ENCODE measurements at places on chromosomes 5 and 9. TPM values are rescaled to one million over a fixed set of nuclear protein-coding genes. Genes with fewer than 3 reads are reported as not detected.

GRCh38 chr9:126624912-126625311 is 11.2 kb downstream of the LMX1B start:
- peaks cover 43% of the 10 kb centered on the region for H3K27me3 ChIP-seq
- H3K27ac ChIP-seq, result no peak overlapping the region
- no peak for DNase-seq
- H3K4me3 ChIP-seq, result no peak overlapping the region
- no peaks in the 10 kb centered on the region for H3K36me3 ChIP-seq

DNA sequence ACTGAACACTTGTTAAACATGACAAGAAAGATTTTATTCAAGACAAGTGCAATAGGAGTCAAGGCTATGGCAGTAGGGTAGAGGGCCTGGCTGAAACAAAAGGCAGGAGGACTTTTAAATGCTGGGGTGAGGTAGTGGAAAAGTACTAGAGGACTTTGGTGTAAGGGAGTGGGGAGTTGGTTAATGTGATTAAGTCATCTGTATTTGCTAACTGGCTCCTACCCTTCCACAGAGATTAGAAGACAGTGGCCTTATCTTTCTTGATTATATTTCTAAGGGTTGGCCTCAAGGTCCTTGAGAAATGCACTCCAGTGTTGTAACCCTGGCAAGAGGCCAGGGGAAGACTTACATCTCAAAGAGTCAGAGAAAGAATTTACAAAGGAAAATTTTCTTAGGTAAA is 160.2 kb upstream of the FTMT start:
- no peak overlapping the region for H3K4me3 ChIP-seq
- no peaks in the 10 kb centered on the region for H3K36me3 ChIP-seq
- no peak overlapping the region for H3K27ac ChIP-seq
- H3K27me3 ChIP-seq, result no peaks in the 10 kb centered on the region

- no peaks in the 10 kb centered on the region for H3K4me1 ChIP-seq
- DNase-seq, result no peak
- no peaks in the 10 kb centered on the region for H3K36me3 ChIP-seq
- H3K4me3 ChIP-seq, result no peak overlapping the region
- H3K27me3 ChIP-seq, result no peaks in the 10 kb centered on the region
Measured at GRCh38 chr5:115461506-115462290, 82.9 kb downstream of the FEM1C start.

- H3K36me3 ChIP-seq, result peaks cover 64% of the 10 kb centered on the region
- no peak overlapping the region for H3K4me3 ChIP-seq
- DNase-seq, result no peak
- H3K27ac ChIP-seq, result no peak overlapping the region
- no peaks in the 10 kb centered on the region for H3K27me3 ChIP-seq
- no peaks in the 10 kb centered on the region for H3K4me1 ChIP-seq
Measured at GRCh38 chr9:2060424-2060823, 45.3 kb downstream of the SMARCA2 start.

DNA sequence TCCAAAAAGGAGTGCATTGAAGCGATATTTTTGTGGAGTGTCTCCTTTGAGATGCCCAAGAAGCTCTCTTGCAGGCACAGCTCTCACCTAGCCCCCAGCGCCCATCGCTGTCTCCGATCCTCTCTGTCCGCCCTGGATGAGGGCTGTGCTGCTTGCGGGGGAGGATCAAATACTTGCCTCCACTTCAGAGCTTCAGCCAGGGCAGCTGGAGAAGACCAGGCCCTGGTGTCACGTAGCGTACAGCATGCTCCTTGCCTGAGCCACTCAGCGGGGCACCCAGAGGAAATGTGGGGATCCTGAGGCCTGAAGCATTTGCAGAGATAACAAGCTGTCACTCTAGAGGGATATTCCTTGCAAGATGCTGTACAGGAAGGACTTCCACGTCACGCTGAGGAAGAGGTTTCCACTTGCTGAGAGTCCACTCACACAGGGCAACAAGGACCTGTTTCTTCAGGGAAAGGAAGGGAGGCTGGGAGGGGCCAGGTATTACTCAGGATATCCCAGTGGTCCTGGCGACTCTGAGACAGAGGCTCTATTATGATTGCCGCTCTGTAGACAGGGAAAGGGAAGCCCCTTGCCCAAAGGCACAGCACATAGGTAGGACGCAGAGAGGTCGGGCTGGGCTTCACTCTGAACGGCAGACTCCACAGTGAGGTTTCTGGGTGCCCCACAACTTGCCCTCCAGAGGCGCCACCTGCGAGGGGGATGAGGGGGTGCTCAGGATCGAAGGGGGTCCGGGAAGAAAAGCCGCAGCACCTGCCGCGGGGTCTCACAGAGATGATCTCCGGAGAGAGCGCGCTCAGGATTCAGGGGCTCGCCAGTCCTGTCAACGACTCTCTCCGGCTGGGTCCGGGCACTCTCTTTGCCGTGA is 64.0 kb downstream of the CRB2 start:
- no peaks in the 10 kb centered on the region for H3K4me1 ChIP-seq
- H3K36me3 ChIP-seq, result no peaks in the 10 kb centered on the region
- H3K4me3 ChIP-seq, result no peak overlapping the region

GRCh38 chr9:117218951-117219350 is 195.9 kb downstream of the ASTN2 start:
- H3K36me3 ChIP-seq, result no peaks in the 10 kb centered on the region
- no peak for DNase-seq
- H3K27me3 ChIP-seq, result no peaks in the 10 kb centered on the region
- no peak overlapping the region for H3K27ac ChIP-seq

DNA sequence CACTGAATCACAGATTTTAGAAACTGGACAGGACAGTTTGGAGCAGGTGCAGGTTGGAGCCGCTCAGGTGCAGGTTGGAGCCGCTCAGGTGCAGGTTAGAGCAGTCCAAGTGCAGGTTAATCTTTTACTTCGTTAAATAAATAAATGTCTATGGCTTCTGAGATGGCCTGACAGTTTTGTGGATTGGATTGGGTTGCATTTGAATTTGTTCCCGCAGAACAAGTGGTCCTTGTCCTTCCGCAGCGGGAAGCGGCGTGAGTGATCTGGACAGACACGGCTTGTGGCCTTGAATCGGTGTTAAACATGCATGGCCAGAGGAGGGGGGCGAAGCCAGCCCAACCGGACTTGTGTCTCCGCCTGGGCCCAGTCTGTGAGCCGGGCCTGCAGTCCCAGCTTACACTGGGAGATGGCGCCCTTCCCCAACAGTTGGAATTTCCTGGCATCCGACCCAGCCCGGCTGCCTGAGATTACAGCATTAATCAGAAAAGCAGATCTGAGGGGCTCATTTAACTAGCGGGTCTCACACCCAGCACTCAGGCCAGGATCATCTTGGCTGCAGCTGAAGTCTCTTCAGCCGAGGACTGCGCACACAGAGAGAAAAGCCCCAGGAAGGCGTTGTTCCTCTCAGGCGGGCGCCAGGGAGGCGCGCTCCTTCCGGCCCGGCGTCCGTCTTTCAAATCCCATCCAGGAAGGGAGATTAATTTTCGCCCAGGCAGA is 1.5 kb upstream of the OLFM1 start:
- peaks cover 4% of the 10 kb centered on the region for H3K27me3 ChIP-seq
- peak; percentile 86 for DNase-seq
- peak overlapping the region; percentile 36 for H3K27ac ChIP-seq
- no peaks in the 10 kb centered on the region for H3K36me3 ChIP-seq
- peak overlapping the region; percentile 57 for H3K4me3 ChIP-seq
- peaks cover 30% of the 10 kb centered on the region for H3K4me1 ChIP-seq

GRCh38 chr5:131112424-131112823 is 52.6 kb downstream of the HINT1 start:
- no peak for DNase-seq
- H3K27me3 ChIP-seq, result no peaks in the 10 kb centered on the region
- H3K36me3 ChIP-seq, result no peaks in the 10 kb centered on the region
- H3K27ac ChIP-seq, result no peak overlapping the region
- no peaks in the 10 kb centered on the region for H3K4me1 ChIP-seq
- no peak overlapping the region for H3K4me3 ChIP-seq

DNA sequence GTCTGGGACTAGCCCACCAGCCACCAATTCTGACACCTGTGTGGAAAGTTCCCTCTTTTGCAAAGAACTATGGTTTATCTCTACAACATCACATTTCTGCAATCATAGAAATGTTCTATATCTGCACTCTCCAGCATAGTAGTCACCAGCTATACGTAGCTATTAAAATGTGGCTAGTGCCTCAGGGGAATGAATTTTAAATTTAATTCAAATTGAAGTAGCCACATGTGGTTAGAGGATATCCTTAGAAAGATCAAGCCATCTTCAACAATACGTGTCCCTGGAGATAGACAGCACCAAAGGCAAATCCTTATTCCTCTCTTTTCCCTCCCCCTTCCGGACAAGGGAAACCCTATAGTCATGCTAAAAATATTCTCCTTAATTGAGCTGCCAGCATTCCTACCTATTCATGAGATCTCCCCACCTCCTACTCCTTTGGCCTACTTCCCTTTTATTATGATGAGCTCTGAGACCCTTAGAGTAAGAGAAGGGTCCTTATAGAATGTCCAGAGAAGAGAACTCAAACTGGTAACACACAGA is 11.1 kb downstream of the LCP2 start:
- no peaks in the 10 kb centered on the region for H3K4me1 ChIP-seq
- no peaks in the 10 kb centered on the region for H3K36me3 ChIP-seq

DNA sequence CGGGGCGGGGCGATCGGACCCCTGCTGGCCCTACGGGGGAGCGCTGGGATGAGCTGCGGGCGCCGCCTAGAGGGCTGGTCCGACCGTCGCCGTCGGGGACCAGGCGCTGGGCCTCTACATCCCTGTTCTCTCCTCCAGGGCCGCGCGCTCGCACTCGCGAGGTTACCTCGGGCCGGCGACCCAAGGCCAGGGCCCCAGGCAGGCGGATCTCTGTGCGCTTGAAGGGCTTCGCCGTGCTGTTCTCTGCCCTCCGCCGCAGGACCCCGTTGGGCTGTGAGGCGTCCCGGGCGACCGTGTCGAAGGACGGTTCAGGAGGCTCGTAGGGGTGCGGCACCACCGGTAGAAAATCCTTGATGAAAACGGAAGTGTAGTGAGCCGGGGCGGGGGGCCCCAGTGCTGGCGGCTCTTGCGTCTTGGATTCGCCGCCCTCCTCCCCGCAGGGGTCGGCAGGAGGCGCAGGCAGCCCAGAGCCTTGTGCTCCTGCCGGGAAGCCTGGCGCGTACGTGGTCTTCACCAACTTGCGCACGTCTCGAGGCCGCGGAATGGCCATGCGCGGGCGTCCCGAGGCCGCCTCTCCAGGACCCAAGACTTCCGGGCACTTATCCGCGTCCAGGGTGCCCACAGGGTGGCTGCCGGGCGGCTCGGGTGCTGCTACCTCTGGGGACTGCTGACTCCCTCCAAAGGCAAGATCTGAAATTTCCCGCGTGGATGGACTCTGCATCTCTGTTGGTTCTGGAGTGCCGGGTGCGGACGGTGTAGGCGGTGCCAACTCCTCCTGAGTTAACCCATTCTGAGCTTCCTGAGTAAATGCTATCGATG is 2.0 kb downstream of the PROB1 start:
- DNase-seq, result no peak
- peaks cover 90% of the 10 kb centered on the region for H3K4me1 ChIP-seq
- H3K27ac ChIP-seq, result peak overlapping the region; percentile 96
- no peaks in the 10 kb centered on the region for H3K36me3 ChIP-seq
- peak overlapping the region; percentile 52 for H3K4me3 ChIP-seq

- H3K36me3 ChIP-seq, result no peaks in the 10 kb centered on the region
- H3K4me3 ChIP-seq, result no peak overlapping the region
- no peak overlapping the region for H3K27ac ChIP-seq
Measured at GRCh38 chr5:59325070-59325469, 568.5 kb downstream of the PDE4D start.

DNA sequence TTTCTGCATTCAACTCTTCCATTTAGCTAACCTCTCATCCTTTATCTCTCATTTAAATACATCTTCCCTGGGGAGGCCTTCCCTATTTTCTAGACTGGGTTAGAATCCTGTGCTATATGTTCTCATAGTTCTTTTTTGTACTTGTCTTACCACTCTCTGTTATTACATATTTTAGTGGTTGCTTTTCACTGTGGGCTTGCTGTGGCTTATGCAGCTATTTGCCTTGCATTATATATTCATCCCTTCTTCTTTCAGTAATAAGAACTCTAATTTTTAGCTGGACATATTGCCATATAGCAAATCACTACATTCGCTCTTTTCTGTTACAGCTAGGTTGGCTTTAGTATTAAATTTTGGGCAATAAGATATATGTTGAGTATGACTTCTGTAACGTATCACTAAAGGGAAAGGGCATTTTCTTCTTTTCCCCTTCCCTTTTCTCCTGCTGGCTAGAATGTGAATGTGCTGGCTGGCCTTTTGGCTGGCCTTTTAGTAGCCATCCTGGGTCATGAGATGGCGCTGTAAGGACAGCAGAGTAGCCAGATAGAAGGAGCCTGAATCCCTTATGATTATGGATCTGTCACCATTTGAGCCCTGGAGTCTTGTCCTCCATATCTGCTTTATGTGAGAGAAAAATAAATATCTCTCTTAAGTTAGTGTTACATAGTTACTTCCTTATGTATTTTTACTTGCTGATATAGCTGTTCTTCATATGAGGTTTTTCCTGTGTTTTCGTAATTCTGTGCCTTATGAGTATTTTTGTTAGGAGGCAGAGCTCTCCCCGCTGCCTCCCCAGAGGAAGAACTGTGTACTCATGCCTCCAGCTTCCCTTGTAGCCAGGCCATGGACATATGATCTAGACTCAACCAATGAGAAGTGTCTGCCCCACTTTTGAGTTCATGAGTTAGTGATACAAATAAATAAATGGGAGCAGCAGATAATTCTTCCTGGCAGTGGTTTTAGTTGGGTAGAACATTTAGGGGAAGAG is 65.8 kb downstream of the NDUFAF2 start:
- H3K36me3 ChIP-seq, result no peaks in the 10 kb centered on the region
- DNase-seq, result no peak
- H3K27me3 ChIP-seq, result no peaks in the 10 kb centered on the region
- H3K4me3 ChIP-seq, result no peak overlapping the region
- H3K27ac ChIP-seq, result no peak overlapping the region
- H3K4me1 ChIP-seq, result no peaks in the 10 kb centered on the region

DNA sequence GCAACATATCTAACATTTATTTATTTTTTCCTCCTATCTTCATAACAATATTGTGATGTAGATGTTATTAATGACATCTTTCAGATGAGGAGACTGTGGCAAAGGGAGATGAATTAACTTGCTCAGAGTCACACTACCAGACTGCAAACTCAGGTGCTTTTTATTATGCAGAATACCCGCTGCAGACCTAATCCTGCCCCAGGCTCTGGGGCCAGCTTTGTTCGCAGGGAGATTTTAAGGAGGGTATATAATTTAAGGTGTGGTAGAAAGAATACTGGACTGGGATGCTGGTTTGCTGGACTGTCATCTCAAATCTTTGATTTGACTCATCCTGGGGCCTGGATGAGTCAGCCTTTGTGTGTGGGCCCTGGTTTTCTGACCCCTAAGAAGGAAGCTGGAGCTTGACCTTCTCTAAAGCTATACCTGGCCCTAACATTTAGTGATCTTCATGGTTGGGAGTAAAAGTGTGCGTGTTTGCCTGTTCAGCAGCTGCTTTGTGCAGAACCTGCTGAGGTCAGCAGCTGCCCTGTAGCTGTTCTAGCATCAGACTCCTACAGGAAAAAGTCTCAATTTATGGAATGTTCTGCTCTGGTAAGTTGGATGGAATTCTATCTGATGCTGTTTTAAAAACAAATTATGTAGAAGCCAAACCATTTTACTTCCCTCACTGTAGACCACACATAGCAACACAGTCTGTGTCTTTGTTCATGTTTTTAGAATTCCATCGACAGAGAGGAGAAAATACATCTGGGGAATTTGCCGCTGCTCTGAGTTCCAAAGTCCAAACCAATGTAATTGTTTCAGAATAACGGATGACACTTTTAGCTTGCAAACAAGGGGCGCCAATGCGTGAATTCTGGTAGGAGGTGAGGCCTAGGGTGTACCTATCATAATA is 4.5 kb downstream of the SLC36A1 start:
- DNase-seq, result no peak
- no peaks in the 10 kb centered on the region for H3K36me3 ChIP-seq
- H3K27ac ChIP-seq, result no peak overlapping the region
- H3K4me1 ChIP-seq, result peaks cover 10% of the 10 kb centered on the region

KIF4B gene
- not detected for total RNA-seq

RPS14 gene
- total RNA-seq, result 1,334 TPM

CDX1 gene
- not detected for total RNA-seq

KCNIP1 gene
- total RNA-seq, result not detected

HSPB3 gene
- total RNA-seq, result 338 TPM

UAP1L1 gene
- total RNA-seq, result 4.3 TPM

All from right atrium auricular region (tissue), 2 donors.